ENCODE measurements at places on chromosomes 6 and 20. TPM values are rescaled to one million over a fixed set of nuclear protein-coding genes. Genes with fewer than 3 reads are reported as not detected.

GRCh38 chr6:46490425-46491200 is 636 bp downstream of the RCAN2 start:
- no peaks in the 10 kb centered on the region for H3K27me3 ChIP-seq
- DNase-seq, result peak; percentile 50
- peak overlapping the region; percentile 69 for H3K4me3 ChIP-seq
- peaks cover 4% of the 10 kb centered on the region for H3K4me1 ChIP-seq
- no peaks in the 10 kb centered on the region for H3K36me3 ChIP-seq

GRCh38 chr6:111484633-111484930 is 1.6 kb upstream of the REV3L start:
- peak overlapping the region; percentile 100 for H3K27ac ChIP-seq
- peaks cover 6% of the 10 kb centered on the region for H3K4me1 ChIP-seq
- H3K27me3 ChIP-seq, result no peaks in the 10 kb centered on the region

DNA sequence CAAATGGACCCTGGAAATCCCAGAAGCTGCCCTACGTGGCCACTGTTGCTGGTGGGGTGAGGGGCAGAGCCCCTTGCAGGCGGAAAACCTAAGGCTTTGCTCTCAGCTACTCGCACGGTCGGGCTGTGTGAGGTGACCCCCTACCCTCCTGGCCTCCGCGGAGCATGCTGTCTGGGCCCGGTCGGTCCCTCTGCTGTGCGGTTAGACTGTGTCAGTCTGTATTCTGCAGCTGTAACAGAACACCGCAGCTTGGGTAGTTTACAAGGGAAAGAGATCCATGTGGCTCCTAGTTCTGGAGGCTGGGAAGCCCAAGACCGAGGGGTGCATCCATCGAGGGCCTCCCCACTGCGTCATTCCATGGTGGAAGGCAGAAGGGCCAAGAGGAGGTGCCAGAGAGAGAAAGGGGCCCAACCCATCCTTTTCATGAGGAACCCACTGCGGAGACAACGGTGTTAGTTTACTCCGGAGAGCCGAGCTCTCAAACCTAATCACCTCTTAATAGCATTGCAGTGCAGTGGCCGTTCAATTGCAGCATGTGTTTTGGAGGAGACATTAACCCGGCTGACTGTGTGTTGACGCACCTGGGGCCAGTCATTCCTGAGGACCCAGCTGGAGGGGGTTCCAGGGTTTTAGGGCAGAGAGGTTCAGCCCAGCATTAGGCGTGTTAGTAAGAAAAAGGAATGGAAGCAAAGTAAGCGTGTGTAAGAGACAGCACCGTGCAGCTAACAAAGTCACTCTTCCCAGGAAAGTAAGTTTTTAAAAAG is 18.3 kb downstream of the COL9A3 start:
- no peak overlapping the region for H3K27ac ChIP-seq
- H3K27me3 ChIP-seq, result no peaks in the 10 kb centered on the region
- H3K36me3 ChIP-seq, result no peaks in the 10 kb centered on the region
- DNase-seq, result no peak

DNA sequence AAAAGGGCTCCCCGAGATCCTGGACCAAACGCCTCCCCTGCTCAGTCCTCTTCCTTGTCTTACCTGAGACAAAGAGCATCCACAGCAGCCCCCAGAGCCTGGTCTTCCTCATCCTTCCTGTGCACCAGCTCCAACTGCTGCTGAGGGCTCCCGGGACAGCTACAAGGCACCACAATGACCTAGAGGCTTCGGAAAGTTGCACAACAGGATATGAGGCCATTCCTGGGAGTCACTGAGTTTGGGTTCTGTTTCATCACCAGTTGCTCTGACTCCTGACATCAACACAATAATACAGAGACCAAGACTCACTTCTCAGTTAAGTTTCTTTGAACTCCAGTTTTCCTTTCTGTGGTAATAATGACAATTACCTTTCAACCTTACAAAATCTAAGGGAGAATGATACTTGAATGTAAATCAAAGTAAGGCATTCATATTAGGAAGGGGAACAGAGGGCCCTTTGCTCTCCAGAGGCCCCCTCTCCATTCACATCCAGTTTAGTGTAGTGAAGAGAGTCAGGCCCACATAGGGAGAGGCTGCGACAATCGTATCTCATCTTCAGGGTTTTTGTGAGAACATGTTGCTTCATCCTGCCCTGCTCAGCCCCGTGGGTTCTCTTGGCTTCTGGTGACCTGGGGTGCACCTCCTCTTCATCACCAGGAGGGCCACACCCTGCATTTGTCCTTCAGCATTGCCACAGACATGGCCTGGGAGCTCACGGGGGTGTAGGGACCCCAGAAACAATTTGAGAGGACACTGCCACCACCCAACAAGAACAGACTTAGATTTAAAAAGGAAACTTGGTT is at the start of gene TREM1:
TSS of gene TREM1 (minus strand) at position 139 of the 803 bp plus-strand sequence. CDS start at position 112, 27 bp downstream.
- peak; percentile 43 for DNase-seq
- no peak within 1 kb of the TSS for H3K27ac ChIP-seq
- no peaks in the 10 kb centered on the region for H3K36me3 ChIP-seq

- H3K27ac ChIP-seq, result no peak overlapping the region
- H3K4me3 ChIP-seq, result no peak overlapping the region
- no peaks in the 10 kb centered on the region for H3K27me3 ChIP-seq
- no peaks in the 10 kb centered on the region for H3K36me3 ChIP-seq
- no peaks in the 10 kb centered on the region for H3K4me1 ChIP-seq
These were observed 79.6 kb downstream of the IPCEF1 start for GRCh38 chr6:154276810-154277628.

DNA sequence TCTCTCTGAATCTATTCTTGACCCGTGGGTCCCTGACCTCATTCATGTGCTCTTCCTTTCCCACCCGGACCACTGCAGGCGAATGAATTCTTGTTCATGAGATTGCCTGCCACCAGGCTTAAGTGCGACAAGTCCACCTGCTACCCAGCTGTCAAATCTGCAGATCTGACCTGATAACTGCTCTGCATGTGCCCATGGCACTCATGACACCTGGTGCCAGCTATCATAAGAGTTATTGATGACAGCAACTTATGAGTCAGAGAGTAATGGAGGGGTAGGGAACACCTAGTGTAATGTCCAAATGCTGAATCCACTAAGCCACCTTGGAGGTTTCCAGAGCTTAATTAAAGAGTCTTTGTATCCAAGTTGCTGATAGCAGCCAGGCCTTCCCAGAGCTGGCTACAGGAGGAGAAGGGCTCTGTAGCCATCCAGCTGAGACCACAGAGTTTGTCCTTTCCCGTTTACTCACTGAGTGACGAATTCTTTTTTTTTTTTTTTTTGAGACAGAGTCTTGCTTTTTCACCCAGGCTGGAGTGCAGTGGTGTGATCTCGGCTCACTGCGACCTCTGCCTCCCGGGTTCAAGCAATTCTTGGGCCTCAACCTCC is 17.4 kb downstream of the SHLD1 start:
- H3K4me3 ChIP-seq, result no peak overlapping the region
- H3K36me3 ChIP-seq, result no peaks in the 10 kb centered on the region
- H3K4me1 ChIP-seq, result no peaks in the 10 kb centered on the region
- no peaks in the 10 kb centered on the region for H3K27me3 ChIP-seq
- peak; percentile 60 for DNase-seq
- no peak overlapping the region for H3K27ac ChIP-seq

DNA sequence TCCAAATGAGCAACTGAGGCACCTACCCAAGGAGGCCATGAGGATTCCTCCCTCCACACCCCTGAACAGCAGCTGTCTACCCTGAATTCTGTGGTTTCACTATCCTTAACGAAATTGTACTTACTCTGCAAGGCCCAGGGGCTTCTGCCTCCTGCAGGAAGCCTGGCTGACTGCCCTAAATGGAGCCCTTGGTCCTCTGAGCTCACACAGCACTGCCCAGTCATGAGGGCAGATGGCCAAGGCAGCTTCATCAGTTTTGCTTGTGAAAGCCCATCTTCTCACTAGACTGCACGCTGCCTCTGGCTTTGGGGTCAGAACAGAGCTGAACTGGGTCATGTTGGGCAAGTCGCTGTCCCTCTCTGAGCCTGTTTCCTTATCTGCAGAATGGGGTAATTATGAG is 26.4 kb upstream of the SIRPA start:
- no peak for DNase-seq
- no peak overlapping the region for H3K27ac ChIP-seq
- no peak overlapping the region for H3K4me3 ChIP-seq
- no peaks in the 10 kb centered on the region for H3K4me1 ChIP-seq
- no peaks in the 10 kb centered on the region for H3K27me3 ChIP-seq

The RNF39 gene
- 3.5 TPM for total RNA-seq

The PRPH2 gene
- 6.0 TPM for total RNA-seq

The TRIM10 gene
- total RNA-seq, result 0.25 TPM

The NTSR1 gene
- total RNA-seq, result 0.81 TPM

The OR12D2 gene
- 0.56 TPM for total RNA-seq

Data from testis (tissue), 5 donors.